Heart right ventricle (tissue), 16 donors: ENCODE measurements at places on chromosomes 1 and 21. TPM values are rescaled to one million over a fixed set of nuclear protein-coding genes. Genes with fewer than 3 reads are reported as not detected.

Gene RGS8
- total RNA-seq = not detected

DNA sequence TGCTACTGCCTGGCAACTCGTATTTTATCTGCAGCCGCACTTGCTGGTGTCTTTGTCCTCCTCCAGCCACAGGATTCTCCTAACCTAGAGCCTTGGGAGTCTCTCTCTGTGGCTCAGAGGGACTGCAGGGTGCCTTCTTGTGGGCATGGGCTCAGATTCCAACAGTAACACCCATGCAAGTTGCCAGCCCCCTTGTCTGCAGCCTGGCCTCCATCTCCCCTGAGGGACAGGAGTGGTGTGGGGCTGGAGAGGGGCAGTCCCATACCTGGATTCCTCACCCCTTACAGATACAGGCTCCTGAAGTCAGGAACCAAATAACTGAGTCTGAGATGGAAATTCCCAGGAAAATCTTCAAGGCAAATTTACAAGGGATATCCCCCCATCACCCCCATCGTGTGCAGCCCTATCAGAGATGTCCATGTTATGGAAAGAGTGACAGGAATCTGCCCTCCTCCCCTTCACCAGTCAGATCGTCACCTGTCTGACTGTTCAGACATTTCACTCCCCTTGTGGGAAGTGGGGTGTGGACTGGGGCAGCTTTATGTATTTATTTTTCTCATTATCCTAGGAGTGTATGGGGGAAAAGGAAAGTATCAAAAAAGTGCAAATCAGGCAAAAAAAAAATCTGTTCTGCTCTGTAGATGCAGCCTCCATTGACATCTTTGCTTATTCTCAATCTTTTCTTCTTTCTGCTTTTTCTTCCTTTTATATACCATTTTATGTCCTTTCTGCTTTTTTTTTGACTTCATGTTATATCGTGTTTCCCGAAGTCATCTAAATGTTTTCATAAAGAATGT lies 70.8 kb downstream of the MAN1C1 start:
- DNase-seq = no peak

Gene LRRC3
- 1.7 TPM for total RNA-seq

Gene TMEM52
- 1.5 TPM for total RNA-seq
